HEK293T (cell line): ENCODE measurements at places on chromosomes 11 and 22.

DNA sequence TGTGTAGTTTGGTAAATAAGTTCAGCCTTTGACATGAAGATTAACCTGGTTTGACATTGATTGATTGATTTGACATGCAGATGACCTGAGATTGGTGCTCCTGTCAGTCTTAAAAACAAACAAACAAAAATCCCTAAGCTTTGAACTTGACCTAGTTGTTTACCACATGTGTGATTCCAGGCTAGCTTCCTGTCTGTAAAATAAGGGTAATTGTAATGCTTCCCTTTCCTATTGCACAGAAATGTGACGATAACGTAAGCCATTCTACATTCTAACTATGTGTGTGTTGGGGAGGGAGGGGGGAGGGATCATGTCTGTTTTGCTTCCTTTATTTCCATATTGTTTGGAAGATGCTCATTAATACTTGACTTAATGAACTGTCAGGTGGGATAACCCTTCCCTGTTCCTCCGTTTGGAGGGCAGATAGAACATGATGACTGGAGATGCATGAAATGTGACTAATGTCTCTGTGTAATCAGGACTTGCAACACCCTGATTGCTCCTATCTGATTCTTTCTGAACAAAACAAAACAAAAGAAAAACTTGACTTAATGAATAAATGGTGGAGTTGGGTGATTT lies 106.1 kb upstream of the CLMP start:
- DNase-seq, result no peak

- DNase-seq, result no peak
Observed at GRCh38 chr11:93623920-93624319, 37.6 kb upstream of the CEP295 start.

DNA sequence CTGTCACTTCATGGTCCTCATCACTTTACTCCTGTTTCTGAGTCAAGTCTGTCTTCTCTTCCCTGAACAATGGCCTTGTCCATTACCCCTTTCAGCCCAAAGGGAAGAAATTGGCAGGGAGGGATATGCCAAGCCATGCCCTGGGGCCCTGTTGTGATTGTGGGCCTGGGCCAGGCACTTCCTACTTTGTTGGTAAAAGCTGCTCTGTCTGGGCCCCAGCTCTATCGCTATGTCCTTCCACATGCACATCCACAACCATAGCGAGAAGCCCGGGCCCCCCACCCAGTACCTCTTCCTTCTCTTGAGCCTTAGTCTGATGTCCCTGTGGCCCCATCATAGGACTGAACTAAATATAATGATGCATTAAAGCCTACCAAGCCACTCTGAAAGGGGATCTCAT lies 126.7 kb upstream of the RCN1 start:
- no peak for DNase-seq

DNA sequence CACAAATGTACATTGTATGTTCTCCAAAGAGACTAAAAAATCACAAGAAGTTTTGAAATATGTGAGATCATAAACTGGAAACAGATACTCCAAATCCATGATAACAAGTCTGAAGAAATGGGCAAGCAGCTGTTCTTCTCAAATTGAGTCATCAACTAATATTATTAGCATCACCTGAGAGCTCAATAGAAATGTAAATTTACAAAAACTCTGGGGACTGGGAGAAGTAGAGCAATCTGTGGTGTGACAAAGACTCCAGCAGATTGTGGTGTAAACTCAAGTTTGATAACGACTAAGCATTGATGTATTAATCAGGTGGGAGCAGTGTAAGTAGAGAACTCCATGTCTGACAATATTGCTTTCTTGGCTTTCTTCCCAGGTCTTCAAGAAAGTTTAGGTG lies 53.2 kb downstream of the GLYATL1 start:
- no peak for DNase-seq

- DNase-seq, result peak; percentile 43
Observed at GRCh38 chr22:34055525-34056200, 135.4 kb upstream of the LARGE1 start.

DNA sequence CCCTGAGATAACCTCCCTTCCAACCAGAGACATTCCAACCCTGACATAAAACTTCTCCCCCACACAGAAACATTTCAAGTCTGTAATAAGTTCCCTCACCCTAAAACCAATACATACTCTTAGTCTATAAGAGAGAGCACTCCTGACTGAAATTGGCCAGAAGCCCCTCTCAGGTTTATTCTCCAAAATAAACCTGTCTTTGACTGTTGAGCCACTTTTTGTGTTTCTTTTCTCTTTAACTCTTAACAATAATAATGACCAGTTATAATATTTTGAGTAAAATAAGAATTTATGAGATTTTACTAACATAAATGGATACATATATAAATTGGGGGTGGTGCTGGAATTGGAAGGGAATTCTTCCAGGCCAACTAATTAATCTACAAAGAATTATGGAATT lies 93.6 kb downstream of the GRM5 start:
- no peak for DNase-seq

- DNase-seq, result no peak
Observed at GRCh38 chr22:27844656-27845591, 43.4 kb upstream of the MN1 start.

DNA sequence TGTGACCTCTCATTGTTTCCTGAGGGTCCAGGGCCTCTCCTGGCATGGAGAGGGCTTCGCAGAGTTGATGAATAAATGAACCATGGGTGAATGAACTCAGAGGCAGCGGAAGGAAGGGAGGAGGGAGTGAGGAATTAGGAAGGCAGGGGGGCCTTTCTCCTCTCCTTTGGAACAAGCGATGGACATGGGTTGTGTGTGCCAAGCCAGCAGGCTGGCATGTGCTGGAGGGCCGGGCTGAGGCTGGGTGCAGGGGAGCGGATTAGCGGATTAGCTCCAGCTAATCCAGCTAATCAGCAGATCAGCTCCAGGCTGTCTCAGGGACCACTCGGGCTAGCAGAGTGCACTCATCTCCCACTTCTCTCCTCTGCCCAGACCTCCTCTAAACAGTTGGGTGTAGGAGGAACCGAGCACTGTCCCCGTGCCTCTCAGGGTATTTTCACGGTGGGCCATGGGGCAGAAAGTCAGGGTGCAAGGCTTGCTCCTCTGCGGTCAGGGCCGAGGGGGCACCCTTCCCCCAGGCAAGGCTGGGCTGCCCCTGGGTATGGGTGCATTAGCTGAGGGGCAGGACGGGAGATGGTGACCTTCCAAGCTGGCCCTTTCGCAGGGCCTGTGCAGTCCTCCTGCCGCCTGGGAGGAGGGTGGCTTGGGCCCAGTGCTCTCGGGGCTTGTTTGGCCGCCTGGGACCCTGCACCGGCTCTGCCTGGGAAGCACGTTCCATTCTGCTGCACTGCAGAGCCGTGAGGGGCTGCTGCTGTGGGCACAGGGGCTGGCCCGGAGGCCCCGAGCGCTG lies 120.3 kb upstream of the B3GAT1 start:
- DNase-seq, result no peak

GRCh38 chr11:111909378-111909777 lies 2.2 kb downstream of the CRYAB start:
- DNase-seq, result no peak

DNA sequence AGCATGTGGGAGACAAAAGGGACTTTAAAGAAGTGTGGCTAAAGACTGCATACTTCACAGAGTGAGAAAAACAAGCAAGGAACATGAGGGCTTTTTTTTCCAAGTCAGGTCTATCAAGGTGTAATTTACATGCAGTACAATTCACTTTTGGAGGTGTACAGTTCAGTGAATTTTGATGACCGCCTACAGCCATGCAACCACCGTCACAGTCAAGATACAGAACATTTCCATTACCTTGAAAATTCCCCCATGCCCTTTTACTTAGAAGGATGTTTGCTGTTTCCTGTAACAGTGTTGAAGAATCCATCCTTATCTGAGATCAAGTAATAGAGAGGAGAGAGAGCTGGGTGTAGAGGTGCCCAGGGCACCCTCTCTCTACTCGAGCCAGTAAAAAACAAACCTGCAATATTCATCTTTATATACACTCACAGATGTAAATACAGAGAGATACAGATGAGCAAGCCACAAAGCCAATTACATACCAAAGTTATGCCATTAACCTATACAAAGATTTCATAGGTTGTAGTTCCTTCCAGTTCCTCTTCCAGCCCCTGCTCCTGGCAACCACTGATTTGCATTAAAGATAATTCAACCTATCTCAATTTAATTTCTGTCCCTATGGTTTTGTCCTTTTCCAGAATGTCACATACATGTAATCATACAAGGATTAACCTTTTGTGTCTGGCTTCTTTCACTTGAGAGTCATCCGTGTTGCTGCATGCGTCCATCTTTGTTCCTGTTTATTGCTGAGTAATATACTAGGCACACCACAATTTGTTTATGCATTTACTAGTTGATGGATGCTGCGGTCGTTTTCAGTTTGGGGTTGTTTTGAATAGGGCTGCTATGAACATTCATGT lies 35.0 kb upstream of the RASD2 start:
- no peak for DNase-seq

DNA sequence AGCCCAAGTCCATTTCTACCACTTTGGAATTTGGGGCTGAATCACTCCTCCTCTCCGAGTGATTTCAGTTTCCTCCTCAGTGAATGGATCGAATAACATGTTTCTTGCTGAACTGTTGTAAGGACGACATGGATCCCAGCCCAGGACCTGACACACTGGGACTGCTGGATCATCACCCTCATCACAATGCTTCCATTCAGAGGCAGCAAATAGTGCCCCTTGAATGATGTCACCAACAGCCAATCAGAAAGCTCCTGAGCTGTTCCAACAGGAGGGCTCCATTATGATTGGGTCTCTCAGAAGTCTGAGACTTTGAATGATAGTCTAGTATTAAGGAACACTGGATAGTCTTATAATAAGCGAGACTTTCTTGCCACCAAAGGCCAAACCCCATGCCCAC lies 158.9 kb downstream of the MYO18B start:
- no peak for DNase-seq

GRCh38 chr11:134932761-134933160 lies 520.7 kb upstream of the B3GAT1 start:
- no peak for DNase-seq

GRCh38 chr22:46192210-46192993 lies 42.1 kb downstream of the PPARA start:
- no peak for DNase-seq
